ENCODE measurements at places on chromosomes 4 and X.
A peak's percentile ranks its signal among the peaks of the same experiment; 100 is the strongest.

GRCh38 chrX:155235891-155236290 is 19.6 kb downstream of the VBP1 start:
- DNase-seq: peak; percentile 30

- DNase-seq: no peak
Measured at GRCh38 chr4:121256887-121257466, 92.9 kb upstream of the TNIP3 start.

DNA sequence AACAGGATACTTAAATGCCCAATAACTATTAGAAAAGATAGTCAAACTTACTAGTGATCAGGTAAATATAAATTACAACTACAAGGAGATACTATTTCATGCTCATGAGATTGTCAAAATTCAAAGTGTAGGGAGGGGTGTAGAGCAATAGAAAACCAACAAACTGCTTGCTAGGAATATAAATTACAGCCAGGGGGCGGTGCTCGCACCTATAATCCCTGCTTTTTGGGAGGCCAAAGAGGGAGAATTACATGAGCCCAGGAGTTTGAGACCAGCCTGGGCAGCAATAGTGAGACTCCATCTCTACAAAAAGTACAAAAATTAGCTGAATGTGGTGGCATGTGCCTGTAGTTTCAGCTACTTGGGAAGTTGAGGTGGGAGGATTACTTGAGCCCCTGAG is 556.5 kb upstream of the NR3C2 start:
- DNase-seq: peak; percentile 19

DNA sequence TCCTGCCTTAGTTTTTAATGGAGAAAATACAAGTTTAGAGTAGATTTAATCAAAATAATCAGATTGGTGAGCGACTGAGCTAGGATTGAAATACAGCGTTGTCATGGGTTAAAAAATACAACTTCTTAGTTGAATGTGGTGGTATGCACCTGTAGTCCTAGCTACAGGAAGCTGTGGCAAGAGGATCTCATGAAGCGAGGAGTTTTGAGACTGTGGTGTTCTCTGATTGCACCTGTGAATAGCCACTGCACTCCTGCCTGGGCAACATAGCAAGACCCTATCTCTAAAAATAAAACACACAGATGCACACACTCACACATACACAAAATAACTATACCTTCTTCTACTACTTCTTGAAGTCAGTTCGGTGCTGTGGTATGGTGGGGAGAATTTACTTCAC is 19.8 kb upstream of the GBA3 start:
- DNase-seq: peak; percentile 44

DNA sequence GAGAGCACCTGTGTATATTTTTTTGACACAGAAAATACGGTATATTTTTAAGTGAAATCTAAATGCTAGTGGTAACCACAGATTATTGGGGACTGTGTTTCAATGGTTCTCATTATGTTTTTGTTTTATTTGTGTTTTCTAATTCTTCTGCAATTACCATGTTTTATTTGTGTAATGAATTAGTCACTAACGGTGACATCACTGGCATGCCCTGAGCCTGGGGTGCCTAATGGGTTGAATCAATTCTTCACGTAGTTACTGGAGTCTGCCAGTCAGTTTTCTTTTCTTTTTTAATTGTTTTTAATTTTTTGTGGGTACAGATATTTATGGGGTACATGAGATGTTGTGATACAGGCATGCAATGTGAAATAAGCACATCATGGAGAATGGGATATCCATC is 168.8 kb downstream of the RELL1 start:
- no peak for DNase-seq

DNA sequence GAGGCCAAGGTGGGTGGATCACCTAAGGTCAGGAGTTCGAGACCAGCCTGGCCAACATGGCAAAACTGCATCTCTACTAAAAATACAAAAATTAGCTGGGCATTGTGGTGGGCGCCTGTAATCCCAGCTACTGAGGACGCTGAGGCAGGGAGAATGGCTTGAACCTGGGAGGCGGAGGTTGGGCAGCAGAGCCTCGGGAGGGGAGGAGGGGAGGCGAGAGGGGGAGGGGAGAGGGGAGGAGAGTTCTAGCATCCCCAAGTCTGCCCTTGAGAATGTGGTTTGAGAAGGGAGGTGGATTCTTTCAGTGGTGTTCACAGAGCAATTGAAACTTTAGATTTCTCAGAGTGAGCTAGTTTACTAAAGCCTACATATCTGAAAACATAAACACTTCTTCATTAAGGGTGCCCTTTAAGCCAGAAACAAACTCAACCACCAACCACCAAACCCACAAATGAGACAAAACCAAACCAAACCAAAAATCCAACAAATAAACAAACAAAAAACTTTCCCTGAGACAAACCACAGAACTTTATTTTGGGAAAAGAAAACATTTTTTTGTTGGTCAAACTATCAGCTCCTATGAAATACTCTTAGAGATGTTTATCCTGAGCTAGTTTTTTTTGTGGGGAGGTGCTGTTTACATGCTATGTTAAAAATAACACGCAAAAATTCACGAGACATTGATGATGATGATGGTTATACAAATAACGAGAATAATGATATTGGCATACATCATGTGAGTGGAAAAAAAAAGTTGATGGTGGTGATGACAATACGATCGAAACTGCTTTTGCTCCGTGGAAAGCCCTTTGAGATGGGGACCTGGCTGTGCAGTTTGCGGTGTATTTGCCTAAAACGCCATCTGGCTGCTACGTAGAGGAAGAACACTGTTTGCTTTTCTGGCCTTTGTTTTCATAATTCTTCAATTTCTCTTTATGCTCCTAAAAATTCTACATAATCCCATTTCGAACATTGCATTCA is 98.2 kb upstream of the PRKX start:
- peak; percentile 62 for DNase-seq

DNA sequence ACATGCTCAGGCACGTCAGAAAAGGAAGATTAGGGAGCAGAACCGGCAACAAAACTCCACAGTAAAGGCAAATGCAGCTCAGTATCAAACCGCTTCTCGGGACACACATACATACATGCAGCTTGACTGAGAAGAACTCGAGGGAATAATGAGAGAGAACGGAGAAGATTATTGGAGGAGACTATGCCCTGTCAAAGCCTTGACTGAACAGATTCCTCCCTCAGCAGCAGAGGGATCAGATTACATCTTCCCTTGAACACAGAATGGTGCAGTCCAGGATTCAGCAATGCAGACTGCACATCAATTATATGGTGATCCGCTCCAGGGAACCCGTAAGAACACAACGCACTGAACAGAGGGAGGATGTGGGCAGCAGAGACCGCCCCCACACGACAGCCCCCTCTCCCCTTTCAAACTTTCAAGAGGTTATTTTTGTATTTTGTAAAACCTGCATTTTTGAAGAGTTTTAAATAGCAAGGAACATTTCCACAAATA is 183.2 kb downstream of the FBXW7 start:
- DNase-seq: no peak

GRCh38 chrX:72062916-72063315 is 68.8 kb downstream of the RTL5 start:
- DNase-seq: no peak

DNA sequence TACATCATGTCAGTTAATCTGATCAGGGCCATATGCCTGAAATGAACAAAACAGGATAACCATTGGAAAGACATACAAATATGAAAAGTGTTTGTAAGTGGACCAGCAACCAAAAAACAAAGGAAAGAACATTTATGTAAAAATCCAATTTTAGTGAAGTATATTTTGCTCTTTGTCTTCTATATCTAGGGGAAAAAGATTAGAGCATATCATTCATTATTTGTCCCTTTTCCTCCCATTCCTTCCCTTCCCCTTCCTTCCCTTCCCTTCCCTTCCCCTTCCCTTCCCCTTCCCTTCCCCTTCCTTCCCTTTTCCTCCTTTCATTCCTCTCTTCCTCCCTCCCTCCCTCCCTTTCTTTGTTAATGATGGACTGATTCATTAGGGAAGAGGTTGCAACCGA is 1.8 kb upstream of the GNRHR start:
- no peak for DNase-seq

- DNase-seq: no peak
Measured at GRCh38 chrX:103503853-103504207, 15.5 kb downstream of the RAB40A start.

DNA sequence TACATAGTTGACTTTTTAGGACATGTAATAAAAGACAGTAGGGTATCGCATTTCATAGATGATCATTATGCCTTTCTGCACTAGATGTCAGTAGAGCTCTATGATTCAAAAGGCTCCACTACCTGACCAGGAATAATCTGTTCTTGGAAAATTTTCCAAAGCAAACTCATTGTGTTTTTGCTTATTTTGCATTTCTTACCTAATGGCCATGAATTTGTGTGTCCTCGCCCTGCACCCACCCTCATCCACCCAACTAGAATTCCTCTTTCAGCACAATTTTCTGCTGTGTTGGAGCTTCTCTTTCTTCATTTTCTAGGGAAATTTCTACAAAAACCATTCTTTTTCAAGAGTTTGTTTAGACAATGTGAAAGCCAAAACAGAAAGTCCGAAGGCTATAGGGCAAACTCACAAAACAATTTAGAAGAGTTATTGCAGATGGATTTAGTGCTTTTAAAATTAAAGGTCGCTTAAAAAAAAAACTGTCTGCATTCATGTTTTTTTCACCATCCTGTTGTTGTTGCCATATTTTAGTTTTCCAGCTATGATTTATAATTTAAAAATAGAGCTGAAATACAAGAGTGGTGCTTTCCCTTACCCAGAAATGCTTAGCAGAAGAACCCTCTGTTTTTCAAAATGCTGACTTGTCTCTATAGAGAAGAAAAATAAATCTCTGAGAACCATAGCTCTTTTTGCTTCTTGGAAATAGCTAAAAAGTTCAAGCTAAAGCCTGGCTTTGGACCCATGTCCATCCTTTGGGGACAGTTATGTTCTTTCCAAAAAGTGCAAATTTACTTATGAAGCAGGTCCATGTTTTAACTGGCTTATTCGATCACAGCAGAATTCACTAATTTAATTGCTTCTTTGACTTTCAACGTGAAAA is 183.7 kb downstream of the SPATA18 start:
- no peak for DNase-seq

DNA sequence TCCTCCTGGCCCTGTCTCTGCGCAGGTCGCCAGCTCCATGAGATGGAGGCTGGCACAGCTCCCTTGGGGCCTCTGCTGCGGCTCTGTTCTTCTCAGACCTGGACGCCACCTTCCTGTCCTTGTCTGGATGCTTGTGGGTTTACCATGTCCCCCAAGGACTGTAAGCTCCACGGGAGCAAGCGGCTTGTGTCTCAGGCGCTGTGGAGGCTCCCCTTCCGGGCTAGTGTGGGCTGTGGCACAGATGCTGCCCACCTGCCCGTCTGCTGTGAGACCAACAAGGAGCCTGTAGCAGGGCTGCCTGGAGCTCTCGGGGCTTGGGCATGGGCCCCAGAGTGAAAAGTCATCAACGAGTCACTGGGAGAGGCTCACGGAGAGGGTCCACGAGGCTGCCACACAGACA is 25.2 kb downstream of the NAT8L start:
- DNase-seq: no peak

DNA sequence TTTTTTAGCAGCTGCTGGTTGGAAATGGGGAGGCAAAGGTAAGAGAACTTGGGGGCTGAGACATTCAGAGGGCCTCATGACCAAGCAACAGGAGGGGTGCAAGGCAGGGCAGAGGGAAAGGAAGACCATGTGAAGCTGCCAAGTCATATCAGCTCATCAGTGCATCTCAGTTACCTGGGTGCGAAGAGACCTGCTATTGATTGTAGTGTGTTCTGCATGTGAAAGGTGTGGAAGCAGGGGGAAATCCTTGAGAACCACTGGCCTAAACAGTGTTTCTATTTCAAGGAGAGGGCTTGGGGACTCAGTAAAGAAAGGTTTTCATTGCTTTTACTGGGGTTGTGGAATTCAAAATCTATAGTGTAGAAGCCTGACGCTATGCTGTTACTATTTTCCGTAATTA is 47.1 kb upstream of the EDA start:
- DNase-seq: no peak

GRCh38 chr4:83080561-83080960 is 34.0 kb downstream of the PLAC8 start:
- DNase-seq: no peak

DNA sequence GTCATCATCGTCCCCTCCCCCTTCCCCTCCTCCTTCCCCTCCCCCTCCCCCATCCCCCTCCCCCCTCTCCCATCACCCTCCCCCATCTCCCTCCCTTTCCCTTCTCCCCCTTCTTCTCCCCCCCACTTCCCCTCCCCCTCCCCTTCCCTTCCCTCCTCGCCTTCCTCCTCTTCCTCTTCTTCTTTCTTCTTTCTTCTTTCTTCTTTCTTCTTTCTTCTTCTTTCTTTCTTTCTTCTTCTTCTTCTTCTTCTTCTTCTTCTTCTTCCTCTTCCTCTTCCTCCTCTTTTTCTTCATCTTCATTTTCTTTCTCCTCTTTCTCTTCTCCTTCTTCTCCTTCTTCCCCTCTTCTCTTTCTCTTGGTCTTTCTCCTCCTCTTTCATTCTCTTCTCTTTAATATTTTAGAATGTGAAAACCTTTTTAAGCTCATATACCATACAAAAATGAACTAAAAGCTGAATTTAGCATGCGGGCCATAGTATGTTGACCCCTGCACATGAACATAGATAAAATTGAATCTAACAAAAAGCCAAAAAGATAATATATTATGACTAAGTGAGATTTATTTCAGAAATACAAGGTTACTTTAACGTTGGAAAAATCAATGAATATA is 20.5 kb upstream of the AFM start:
- DNase-seq: no peak

DNA sequence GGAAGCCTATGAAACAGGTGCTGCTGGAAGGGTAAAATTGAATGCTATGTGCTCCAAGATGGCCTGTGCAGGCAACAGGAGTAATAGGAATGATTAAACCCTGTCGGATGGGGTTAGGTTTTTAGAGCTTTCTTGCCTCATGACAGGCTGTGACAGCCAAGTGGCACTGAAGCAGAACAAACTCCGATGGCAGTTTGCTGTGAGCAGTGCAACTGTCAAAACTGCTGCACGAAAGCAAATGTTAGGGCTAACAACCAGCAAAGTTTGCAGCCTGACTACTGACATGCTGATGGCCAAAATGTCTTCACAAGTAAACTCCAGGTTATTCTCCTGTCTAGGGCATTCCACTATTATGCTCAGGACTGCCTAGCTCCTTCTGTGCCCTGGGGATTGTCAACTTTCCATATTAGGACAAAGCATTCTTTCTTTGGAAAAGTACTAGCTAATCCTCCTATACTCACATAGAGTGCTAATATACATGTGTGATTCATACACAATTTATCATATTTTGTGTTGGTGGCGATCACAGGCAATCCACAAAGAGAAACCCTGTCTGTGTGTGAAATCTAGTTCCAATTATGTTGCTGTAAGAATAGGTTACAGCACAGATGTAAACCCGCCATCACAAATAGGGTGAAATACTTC is 486.6 kb upstream of the TENM3 start:
- DNase-seq: no peak

DNA sequence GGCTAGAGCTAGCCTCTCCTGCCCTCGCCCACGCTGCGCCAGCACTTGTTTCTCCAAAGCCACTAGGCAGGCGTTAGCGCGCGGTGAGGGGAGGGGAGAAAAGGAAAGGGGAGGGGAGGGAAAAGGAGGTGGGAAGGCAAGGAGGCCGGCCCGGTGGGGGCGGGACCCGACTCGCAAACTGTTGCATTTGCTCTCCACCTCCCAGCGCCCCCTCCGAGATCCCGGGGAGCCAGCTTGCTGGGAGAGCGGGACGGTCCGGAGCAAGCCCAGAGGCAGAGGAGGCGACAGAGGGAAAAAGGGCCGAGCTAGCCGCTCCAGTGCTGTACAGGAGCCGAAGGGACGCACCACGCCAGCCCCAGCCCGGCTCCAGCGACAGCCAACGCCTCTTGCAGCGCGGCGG is at the start of gene AR:
TSS of gene AR (plus strand) at position 204 of the 400 bp plus-strand sequence. CDS start 1,126 bp downstream, outside the sequence.
- no peak for DNase-seq

- no peak for DNase-seq
Measured at GRCh38 chr4:122483481-122483880, 27.0 kb upstream of the IL2 start.

- DNase-seq: no peak
Measured at GRCh38 chr4:158777423-158778155, 8.8 kb downstream of the FNIP2 start.
